ENCODE measurements at places on chromosomes 5 and 9. TPM values are rescaled to one million over a fixed set of nuclear protein-coding genes. Genes with fewer than 3 reads are reported as not detected.

DNA sequence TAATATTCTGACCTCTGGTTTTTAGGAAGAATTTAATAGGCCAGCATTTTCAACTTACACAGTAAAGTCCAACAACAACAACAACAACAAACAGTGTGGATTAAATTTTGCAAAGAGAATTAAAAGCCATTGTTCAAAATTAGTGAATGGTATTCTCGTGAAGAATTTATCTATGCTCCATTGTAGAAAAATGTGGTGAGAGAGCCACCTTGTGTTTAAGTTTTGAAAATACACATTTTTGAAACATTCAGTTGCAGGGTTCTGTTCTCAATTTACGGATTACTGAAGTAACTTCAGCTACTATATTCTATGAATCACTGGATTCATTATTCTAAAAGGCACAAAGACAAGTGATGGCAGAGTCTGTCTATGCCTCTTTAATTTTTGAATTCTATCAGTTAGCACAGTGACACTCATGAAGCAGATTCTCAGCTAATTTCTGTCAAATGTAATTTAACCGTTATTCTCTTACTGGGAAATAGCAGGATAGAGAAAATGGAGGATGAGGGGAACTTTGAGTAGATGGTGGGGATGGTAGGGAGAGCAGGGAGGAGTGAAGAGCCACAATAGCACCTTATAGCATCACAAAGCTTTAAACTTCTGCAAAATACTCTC, 11.0 kb downstream of the CCDC152 start:
- no peak for DNase-seq

GRCh38 chr9:77943057-77943456, 88.6 kb downstream of the GNAQ start:
- no peak for DNase-seq

- DNase-seq, result no peak
Observed at GRCh38 chr9:93895535-93895934, 59.6 kb downstream of the BARX1 start.

GGTA1 gene
- not detected for total RNA-seq

TMEM171 gene
- total RNA-seq, result not detected

CCDC192 gene
- not detected for total RNA-seq

DNA sequence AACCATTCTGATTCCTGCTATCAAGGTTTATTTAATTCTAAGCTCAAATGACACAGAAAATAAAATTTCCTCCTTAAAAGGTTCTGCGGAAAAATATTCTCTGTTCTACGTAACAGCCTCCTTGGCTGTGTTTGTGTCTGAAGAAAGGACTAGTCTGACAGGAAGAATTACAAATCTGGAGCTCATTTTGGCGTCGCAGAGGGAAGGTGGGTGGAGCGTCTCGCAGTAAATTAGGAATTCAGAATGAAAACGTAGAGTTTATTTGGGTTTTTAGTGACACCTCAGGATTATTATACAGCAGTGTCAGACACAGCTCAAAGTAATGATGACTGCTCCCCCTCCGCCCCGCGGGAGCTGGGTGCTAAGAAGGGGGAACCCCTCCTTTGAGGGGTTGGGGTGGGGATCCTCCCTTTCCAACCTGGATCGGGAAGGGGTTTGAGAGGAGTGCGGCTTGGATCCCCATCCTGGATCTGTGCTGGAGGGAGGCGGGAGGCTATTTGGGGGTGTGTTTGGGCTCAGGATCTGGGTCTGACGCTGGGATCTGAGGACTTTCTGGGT, 933 bp upstream of the TGFBR1 start:
- DNase-seq, result peak; percentile 51

DNA sequence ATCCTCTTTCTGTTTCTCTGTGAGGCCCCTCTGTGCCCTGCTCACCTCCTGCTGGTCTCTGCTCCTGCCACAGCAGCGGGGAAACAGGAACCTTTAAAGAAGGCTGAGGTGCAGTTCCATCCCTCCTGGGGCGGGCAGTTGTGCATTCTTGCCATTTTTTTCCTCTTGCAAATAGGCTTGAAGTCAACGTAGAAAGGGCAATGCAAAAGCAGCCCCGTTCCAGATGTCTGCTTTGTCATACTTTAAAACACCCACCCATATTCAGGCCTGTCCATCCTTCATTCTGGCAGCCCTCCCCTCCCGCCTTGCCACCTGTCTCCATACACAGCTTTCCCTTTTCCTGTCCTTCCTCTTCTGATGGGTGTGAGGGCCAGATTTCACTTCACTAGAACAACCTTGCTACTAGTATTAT, 65.4 kb upstream of the KLF9 start:
- no peak for DNase-seq

- DNase-seq, result no peak
Observed at GRCh38 chr5:33774341-33774740, 117.4 kb downstream of the ADAMTS12 start.

BARX1 gene
- 0.17 TPM for total RNA-seq

DBH gene
- total RNA-seq, result not detected

DNA sequence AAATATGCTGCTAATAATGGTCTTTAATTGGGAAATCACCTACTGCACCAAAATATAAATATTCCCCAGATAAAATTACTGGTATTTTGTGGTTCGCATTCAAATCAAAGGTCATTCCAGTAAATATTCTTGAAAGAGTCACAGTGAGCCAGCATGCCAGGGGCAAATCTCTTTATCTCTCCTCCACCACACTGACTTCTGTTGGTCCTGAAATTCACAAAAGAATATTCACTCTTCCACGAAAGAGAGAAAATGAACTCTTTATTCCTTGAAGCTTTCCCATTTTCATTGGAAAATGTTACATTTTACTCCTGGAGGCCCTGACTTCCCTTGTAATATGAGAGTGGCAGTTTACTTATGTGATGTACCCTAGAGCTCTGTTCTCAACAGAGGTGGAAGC, 39.7 kb downstream of the ZNF366 start:
- no peak for DNase-seq

C5orf52 gene
- not detected for total RNA-seq

DNA sequence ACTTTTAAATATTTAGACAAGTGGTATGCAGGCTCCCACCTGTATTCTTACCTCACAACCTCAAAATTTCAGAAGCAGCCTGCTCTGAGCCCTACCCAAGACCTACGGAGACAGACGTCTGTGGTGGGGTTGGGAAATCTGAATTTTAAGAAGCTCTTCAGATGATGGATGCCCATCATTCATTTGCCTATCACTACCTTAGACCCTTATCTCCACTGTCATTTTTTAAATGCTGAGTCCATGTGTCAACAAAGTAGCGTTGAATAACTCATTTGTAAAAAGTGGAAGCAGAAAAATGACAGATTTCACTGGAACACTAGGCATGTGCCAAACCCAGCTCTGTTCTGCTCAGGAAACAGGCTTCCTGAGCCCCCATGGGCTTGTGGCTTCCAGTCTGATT, 85.7 kb downstream of the PDE4D start:
- DNase-seq, result no peak

KIF12 gene
- not detected for total RNA-seq

DNA sequence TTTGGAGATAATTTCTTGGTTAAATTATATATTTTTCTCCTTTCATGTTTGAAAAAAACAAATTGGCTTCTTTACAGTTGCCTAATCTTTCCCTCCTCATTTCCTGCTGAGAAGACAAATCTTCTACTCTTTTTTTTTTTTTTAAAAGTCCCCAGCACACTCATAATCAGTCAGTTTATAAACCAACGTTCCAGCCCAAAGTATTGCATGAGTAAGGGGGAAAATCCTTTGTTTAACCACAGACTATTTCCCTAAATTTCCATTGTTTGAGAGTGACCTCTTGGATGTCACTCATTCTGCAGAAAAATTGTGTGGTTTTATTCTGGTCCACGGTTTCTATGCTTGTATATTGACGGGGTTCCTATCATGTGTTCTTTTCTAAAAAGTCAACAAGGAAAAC, 55.1 kb upstream of the TLR4 start:
- no peak for DNase-seq

DDX4 gene
- not detected for total RNA-seq

PDLIM4 gene
- total RNA-seq, result not detected

DNA sequence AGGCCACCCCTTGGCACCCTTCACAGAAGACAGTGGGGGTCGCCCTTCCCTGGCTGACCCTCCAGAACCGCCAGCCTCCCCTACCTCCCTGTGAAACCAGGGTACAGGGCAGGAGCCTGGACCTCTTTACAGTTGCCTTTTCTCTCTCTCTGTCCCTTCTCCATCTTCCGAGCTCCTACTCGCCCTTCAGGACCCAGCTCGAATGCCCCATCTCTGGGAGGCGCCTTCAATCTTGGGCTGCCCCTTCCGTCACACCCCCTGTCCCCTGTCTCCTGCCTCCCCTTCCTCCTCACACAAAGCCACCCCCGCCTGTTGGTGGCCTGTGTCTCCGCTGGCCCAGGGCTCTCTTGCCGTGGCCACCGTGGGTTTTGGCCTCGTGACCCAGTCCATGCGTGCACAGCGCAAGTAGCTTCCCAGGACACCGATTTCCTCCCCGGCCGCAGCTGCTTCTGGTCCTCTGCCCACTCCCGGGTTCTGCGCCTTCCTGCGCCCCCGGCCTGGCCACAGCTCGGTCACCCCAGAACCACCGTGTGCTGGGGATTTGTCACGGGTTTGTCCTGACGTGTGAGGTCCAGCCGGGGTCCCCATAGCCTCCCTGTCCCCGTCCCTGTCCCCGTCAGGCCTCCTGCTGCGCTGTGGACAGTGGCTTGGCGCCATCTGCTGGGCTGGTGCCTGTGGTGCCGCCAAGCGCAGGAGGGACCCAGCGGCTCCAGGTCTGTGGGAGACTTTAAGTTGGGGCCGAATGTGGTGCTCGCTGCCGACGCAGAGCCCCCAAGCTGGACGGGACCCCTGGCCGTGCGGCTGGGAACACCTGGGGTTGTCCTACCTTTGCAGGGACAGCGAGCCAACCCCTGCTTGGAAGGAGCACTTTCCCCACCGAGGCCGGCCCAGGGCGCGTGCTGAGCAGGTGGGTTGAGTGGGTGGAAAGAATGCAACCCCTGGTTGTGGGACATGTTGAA, 4.0 kb upstream of the TMEM250 start:
- peak; percentile 82 for DNase-seq

GRCh38 chr5:134406390-134406789, 5.3 kb downstream of the CDKN2AIPNL start:
- DNase-seq, result no peak

- DNase-seq, result no peak
Observed at GRCh38 chr5:59473611-59474010, 419.9 kb downstream of the PDE4D start.

PCDHA12 gene
- not detected for total RNA-seq

- no peak for DNase-seq
Observed at GRCh38 chr5:174622067-174622466, 102.3 kb upstream of the MSX2 start.

ADGRV1 gene
- not detected for total RNA-seq

- no peak for DNase-seq
Observed at GRCh38 chr5:134569758-134570364, 44.4 kb downstream of the JADE2 start.

GRCh38 chr9:5089737-5090136, 95.7 kb downstream of the INSL6 start:
- no peak for DNase-seq

C6 gene
- not detected for total RNA-seq

SMU1 gene
- 23.9 TPM for total RNA-seq

AJM1 gene
- total RNA-seq, result 1.7 TPM

- no peak for DNase-seq
Observed at GRCh38 chr5:79396265-79396664, 117.7 kb downstream of the HOMER1 start.

All from activated naive CD4-positive, alpha-beta T cell treated with anti-CD3 and anti-CD28 coated beads for 36 hours (primary cell).